ENCODE measurements at places on chromosomes 3 and 15.

GRCh38 chr3:110756705-110757104 is 314.9 kb upstream of the NECTIN3 start:
- no peak for DNase-seq

DNA sequence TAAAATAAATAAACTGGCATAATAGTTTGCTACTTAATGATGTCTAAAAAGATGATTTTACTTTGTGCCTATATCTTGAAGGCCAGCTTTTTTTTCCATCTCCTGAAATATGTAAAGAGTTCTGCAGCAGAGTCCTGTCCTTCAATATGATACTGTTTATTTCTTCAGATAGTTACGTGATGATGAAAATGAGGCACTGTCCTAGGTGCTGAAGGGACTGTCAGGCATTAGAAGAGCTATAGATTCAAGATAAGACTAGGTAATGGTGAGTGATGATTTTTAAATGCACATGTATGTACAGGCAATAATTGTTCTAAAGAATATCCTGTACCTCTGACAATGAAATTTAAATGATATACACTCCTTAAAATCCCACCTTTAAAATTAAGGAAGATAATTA is 326.9 kb upstream of the DNAJC19 start:
- no peak for DNase-seq

- DNase-seq = no peak
These were observed 775 bp downstream of the TTC21A start for GRCh38 chr3:39108200-39108710.

GRCh38 chr3:192675958-192676649 is 51.2 kb downstream of the FGF12 start:
- DNase-seq = no peak

GRCh38 chr15:67145312-67145610 is 79.9 kb downstream of the SMAD3 start:
- DNase-seq = no peak

GRCh38 chr3:73503781-73504180 is 121.0 kb downstream of the PDZRN3 start:
- DNase-seq = no peak

DNA sequence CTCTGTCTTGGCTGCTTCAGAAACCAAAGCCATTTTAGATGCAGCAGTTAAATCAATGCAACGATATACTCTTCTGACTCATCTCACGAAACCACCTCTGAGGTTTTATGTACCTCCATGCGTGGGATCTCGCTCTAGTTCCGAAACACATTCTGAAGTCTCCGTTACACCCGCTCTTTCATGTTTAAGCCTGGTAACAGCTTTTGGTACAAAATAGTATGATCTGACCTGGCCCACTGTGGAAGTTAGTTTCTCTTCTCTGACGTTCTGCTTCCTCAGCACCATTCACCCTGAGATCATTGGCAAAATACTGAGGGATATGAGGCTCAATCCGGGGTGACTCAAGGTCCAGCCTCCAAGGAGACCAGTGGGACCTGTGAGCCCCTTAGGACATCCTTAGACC is 121.9 kb downstream of the TMEM266 start:
- no peak for DNase-seq

- DNase-seq = no peak
These were observed 156.8 kb upstream of the ICE2 start for GRCh38 chr15:60635507-60636352.

DNA sequence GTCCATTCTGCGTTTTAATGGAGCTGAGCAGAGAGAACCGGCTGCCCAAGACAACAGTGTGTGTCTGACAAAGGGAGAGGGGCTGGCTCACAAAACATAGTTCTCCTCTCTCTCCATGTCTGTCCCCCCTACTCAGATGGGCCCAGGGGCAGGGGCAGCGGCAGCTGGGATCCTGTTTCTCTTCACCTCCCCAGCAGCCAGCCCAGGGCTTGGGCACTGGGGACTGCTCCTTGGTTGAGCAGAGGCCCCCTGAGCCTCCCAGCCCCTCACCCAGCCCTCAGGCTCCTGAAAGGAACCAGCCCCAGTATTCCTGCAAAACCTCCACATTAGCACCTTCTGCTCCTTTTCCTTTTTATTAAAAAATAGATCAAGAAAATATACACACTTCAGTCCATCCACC is 17.8 kb downstream of the TPRA1 start:
- DNase-seq = no peak

DNA sequence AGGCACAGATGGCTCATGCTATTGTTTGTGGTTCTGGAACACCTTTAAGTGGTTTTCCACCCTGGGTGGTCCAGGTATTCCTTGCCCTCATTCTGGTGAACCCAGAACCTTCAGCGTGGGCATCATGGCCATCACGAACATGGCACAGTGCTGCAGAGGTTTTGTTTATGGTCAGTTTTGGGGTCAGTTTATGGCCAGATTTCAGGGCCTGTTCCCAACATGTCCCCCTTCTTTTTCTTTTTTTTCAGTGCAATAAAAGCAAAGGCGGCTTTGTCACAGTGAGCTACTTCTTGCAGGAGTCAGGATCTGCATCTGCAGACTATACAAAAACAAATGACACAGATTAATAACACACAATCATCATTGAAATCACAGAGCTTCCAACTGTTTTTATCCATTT is 1085.0 kb upstream of the ALCAM start:
- DNase-seq = no peak

DNA sequence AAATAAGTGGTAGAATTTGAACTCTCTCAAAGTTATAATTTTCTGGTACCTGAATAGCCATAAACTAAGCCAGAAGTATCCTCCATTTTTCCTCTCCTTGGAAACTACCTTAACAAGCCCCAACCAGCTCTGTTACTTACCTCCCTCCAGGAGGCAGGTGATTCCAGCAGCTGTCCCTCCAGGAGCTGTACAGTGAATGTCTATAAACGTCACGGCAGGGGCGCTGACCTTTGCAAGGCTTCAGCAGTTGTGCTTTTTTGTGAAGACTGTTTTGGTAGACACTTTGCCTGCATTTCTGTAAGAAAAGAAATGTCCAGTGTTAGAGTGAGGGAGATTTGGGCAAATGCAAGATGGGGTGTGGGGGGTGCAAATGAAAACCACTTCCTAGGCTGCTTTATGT is 67.2 kb downstream of the LEO1 start:
- DNase-seq = no peak

GRCh38 chr3:170327040-170327808 is 30.3 kb upstream of the SKIL start:
- no peak for DNase-seq

GRCh38 chr3:38653685-38654537 is 4.4 kb upstream of the SCN5A start:
- DNase-seq = no peak

DNA sequence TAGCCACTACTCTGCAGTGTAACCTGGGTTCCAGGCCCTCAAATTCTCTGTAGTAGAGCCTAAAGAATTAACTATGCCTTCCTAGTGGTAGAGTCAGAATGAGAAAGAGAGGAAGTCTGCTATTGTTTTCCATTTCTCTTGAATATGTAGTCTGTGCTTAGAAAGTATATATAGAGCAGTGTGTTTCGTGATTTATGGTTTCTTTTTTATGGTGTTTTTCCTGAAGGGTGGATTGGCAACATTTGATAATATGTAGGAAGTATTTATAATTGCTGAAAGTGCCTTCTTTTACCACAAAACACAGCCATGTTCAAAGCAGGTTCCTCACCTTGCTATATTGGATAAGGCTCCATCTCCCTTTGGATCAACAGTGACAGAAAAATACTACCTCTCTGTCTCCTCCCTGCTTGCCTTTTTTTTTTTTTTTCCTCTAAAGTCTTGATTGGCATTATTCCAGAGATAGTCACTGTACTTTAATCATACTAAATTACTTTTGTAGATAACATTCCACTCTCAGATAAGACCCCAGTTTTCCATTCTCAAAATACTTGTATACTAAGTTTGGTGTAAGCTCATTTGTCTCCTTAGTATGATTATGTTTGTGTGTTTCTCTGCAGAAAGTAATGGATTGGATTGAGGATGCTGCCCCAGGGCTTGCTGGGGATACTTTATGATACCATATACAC is 47.8 kb downstream of the IQGAP1 start:
- no peak for DNase-seq

DNA sequence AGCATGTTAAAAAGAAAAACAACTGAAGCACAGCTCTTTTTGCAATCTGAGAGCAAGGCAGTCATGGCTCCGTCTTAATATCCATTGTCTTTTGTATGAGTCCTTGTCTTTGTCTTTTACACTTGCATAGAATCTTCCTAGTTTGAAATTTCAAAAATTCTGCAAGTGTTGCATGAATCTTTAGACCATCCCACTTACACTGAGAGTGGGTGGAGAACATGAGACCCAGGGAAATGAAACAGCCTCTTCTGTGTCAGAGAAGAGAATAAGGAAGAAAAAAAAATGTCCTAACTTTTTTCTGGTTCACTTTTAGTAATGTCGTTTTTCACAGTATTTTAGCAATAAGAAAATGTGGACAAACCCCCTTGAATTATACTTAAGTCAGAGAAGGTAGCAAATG is 12.1 kb upstream of the DCLK3 start:
- no peak for DNase-seq

DNA sequence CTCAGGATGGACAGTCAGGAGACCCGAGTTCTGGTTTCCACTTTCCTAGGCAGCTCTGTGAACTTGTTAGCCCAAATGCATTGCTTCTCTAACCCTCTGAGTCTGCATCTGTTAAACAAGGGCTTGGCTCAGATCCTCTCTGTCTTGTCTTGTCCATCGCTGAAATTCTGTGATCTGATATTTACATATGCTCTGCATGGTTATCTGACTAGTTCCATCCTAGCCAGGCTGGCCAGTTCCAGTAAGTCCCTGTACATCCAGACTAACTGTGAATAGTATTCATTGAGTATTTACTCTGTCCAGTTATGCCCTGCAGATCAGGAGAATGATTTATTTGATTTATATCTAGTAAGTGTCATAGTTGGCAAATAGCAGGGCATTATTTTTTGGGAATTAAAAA is 27.0 kb upstream of the SV2B start:
- no peak for DNase-seq

DNA sequence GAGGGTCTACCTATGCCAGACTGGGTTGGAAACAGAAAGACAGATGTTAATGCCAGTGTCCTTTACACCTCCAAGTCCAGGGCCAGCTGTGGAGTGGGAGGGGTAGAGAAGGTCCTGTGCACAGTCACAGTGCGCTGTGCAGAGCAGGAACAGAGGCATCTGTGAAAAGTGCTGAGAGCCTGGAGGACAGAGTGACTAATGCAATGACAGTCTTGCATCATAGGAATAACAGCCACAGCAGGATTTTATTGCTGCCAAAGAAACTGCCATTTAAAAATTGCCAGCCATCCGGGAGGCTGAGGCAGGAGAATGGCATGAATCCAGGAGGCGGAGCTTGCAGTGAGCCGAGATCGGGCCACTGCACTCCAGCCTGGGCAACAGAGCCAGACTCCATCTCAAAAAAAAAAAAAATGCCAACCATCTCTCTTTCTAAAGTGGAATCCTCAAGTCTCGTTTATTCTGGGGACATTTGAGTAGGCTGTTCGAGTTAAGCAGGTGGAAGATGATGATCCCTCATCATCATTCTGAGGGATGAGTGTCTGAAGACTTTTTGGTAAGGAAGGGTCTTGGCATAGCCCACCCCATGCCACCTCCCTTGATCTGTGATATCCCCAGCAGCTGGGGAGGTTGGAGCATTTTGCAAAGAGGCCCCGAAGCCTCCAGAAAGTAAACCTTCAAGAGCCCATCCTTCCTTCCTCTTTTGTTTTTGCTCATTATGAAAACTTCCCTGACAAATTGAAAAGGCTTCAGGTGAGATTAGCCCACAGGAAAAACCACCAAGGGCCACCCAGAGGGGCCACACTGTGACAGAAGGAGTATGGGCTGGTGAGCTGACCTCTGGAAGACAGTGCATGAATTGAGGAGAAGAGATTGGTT is 7.7 kb downstream of the CCR2 start:
- DNase-seq = no peak

DNA sequence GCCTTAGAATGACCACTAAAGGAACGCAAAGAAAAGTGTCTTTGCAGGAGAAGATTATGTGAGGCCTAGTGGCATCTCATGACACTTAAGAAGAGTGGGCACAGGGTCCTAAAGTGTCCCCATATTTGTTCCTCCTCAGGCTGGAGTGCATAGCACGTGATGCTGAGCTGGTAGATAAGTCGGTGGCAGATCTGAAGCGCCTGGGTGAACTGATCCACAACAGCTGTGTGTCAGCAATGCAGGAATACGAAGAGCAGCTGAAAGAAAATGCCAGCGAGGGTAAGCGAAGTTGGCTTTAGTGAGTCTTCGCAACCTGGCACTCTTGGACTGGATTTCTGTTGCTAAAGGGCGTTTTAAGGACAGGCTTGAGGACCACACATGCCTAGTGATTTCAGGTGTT is 92.6 kb downstream of the CHD2 start:
- DNase-seq = no peak

DNA sequence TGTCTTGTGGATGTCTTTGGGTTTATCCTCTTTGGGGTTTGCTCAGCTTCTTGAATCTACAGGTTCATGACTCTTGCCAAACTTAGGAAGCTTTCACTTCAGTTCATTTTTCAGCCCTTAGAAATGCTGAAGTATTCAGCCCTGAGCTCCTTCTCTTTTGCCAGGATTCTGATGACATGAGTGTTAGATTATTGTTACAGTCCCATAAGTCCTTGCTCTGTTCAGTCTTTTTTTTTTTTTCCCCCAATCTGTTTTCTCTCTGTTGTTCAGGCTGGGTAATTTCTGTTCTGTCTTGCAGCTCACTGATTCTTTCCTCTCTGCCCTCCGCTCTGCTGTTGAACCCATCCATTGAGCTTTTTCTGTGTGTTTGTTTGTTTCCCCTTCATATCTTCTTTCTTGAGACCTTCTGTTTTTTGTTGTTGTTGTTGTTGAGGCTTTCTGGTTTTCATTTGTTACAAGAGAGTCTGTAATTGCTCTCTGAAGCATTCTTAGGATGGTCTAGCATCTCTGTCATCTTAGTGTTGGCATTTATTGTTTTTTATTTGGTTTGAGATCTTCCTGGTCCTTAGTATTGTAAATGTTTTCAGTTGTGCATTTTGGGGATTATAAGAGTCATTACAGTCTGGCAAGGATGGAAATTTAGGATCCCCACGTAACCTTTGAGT is 18.4 kb downstream of the LRCH3 start:
- DNase-seq = no peak

DNA sequence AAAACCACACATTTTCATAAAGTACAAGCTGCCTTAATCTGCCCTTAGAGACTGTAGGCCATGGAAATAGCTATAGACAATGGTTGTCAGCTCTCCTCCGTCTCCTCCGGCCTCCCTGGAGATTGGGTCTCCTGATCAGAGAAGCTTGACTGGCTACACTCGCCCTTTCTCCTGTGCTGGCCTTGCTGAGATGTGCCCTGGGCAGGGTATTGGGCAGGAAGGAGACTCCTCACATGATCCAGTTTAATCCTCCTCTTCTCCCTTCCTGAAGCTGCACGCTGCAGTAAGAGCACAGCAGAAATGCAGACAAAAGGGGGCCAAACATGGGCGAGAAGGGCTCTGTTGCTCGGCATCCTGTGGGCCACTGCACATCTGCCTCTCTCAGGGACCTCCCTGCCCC is at the start of gene SLC24A5:
SLC24A5 (plus strand) TSS at position 246 of the 400 bp plus-strand sequence; CDS start at position 301, 55 bp downstream.
- DNase-seq = no peak

- DNase-seq = no peak
These were observed 67.2 kb downstream of the EFHB start for GRCh38 chr3:19866751-19867347.

DNA sequence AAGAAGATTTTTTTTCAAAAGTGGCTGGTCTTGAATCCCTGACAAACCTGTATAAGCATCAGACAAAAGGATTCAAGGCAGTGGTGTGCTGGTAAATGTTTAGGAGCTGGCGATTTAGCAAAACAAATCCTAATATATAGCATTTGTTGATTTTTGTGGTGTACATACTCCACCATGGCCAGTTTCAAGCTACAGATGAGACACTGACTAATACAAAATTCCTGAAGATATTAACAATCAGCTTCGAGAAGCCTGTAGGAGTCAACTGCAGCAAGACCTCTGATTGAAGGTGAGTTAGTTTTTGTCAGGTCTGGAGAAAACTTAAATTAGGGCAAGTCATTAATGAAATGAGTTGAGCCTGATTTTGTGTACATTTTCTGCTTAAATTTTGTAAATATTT is 6.7 kb downstream of the STRIT1 start:
- DNase-seq = no peak
